ENCODE measurements at places on chromosomes 1 and 21.

DNA sequence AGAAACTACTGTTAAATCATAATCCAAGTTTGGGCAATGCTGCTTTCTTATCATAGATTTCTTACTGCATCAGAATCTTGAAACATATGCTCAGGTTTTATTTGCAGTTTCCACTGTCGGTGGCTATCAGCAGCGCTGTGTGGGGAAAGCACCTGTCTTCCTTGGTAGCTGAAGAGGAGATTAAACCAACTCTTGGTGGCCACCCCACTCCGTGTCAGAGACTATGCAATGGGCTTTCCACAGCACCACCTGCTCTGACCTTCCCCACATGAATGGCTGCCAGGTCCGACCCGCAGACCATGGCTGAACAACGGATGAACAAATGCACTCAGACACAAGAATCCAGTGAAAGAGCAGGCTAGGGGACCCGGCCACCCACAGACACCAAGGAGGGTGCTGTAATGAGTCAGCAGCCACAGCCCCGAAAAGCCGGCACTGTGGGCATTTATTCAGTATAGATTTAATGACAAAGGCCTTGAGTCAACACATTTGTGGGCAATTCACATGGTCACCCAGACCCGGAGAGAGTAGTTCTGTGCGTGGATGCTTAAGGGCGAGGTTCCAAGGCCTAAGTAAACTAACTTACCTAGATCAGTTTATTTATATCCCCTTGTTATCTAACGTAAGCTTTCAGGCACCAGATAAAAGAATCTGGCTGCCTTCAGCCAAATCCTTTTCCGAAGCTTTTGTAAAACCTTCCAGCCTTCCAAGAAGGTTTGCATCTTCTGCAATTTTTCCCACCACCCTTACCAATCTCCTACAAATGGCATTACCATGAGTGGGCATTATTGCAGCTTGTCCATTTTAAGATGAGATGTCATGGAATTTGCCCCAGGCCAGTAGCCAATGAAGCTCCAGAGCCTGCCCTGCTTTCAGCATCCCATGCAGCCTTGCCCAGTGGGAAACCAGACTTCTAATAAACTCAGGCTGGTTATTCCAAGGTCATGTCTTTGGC, 82.7 kb downstream of the HLCS start:
- no peak for DNase-seq

DNA sequence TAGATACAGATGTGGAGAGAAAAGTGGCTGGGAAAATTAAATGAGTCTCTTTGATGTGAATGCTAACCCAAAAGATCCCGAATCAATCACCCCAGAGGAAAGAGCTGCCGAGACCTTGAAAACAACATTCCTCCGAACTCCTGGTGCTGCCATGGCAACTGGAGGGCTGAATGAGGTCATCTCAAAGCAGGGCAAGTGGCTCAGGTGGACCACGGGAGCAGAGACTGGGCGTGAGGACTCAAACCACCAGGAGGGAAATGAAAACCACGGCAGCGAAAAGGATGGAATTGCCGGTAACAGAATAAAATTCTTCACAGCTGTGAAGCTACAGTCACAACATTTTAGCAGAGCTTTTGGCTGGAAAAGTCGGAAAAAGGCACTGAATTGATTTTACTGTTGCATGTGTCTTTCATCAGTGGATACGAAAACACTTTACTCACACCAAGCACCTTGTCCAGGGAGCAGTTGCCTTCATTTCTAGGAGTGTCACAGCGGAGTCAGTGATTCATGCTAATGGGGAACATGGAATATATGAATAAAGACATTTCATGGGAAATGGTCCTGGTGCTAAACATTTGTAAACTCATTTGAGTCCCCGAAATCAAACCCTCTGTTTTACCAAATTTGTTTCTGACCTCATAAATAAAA, 23.2 kb upstream of the BECN2 start:
- no peak for DNase-seq

DNA sequence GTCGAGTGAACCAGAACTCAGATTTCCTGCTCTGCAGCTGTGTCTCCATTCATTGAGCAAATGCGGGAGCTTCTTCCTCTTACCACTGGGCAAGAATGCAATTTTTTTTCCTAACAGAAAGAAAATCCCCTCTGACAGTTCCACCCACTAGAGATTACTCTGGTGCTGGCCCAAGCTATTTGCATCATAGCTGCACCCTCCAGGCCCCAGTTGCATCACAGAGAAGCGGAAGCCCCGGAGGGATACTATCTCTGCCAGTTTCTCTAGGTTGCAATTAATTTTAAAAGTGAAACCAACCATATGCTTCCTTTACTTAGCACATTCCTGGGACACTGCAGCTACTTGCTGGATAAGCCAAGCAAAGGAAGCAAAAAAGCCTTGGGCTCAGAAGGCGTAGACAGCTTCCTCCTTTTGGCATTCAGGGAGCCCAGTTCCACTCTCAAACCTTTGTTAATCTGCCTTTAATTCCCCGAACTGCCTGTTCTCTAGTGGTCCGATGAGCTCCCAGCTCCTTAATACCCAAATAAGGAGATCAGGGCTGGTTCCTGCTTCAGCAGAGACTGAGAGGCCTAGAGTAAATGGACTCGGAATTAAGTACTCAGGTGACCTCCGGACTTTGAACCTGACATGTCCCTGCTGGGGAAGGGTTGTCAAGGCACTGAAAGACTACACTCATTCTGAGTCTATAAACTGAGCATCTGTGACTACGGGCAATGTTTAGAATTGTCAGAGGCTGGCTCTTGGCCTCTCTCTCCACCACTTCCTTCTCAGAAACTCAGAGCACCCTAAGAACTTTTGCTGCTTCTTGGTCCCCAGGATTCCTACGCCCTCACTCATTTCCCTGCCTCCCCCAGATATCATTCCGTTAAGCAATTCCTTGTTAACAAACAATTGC, 72.5 kb upstream of the TNFSF18 start:
- no peak for DNase-seq

GRCh38 chr1:95145493-95145892, 28.3 kb downstream of the TLCD4 start:
- DNase-seq, result no peak

DNA sequence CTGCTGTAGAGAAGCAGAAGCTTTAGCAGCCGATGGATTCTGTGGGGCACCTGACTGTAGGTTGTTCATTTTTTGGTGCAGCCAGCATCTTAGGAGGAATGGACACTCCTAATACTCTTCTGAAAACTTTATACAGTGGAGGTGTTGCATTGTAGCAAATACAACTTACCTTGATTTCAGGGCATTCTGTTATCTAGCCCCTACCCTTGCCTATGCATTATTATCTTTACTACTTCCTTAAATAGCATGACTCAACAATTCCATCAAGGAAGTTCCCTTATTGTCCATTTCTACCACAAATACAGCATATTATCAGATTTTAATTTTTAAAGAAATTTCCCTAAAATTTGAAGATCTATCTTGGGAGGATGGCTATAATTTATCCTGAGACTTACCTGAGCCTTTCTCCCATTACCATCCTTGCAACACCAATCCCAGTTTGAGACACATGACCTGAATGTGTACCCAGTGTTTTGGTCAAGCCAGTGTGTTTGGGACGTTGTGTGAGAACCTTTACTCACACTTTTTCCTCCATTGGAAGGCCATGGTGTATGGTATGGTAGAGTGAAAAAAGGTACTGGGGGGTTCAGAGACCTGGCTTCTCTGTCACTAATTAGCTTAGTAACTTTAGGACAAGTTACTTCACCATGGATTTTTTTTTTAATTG, 9.2 kb downstream of the POU2F1 start:
- DNase-seq, result no peak

- DNase-seq, result no peak
Observed at GRCh38 chr1:156432669-156433018, 63.6 kb downstream of the RHBG start.

GRCh38 chr1:107439567-107439966, 298.7 kb downstream of the NTNG1 start:
- peak; percentile 6 for DNase-seq

DNA sequence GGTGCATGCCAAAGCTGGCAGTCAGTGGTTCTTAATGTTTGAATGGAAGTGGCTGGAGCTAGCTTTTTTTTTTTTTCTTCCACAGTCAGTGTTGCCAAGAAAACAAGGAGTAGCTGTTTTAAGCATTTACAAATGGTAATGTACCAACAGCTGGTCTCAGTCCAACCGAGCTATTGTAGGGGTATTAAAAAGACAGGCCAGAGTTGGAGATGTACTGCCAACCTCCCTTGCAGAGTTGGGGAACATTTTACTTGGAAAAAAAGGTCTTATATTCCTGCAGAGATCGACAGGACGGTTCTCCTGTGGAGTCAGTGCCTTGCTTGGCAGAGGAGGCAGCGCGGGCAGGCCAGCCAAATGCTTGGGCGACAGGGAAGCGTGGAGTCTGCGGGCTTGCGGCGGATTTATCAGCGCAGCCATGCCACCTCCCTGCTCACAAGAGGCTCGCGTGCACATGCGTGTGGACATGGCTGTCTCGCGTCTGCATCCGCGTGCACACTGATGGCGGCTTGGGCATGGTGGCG, 338.1 kb downstream of the RPS6KC1 start:
- no peak for DNase-seq

- DNase-seq, result no peak
Observed at GRCh38 chr1:100250264-100250663, 630 bp upstream of the DBT start.

DNA sequence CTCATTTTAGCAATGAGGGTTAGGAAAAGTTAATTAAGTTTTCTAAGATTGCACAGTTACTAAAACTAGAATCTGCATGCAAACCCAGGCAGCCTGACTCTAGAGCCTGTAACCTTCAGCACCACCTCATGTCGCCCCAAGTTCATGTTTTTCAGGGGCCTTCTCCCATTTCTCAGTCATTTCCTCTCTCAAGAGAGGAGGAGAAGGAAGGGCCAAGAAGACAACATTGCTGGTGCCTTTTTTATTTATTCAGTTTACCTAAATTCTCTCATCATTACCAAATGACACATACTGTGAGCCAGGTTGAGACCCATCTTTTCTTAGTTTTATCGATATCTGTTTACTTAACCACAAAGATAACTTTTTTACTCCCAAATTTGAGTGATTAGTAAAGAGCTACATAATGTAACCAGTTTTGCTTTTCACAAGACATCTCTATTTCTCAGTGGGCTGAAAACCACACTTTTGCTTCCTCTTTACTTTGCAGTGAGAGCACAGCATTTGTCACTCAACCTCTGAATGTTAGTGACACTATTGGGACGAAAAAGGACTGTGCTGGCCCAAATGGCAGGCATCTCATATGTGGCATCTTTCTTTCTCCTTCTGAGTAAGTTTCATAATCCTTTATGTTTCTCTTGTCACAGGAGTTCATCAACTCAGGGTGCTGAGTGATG, at the start of gene CD101:
TSS of gene CD101 (plus strand) at position 507 of the 674 bp plus-strand sequence. CDS start at position 565, 58 bp downstream.
- DNase-seq, result no peak

DNA sequence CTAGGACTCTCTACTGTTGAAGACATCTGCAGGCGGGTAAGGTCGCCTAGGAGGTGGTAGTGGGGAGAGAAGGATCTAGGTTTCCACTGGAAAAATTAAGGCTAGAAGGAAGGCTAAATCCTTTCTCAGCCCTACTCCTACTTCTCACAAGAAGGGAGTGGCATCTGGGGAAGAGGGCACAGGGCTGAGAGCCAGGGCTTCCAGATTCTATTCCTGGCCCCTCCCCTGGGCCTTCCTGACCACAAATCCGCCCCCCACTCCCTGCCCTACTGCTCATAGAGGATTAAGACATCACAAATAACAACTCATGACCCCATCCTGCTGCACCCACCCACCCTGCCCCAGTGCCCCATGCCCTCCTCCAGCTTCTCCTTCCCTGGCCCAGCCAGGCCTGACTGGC, 2.5 kb downstream of the PHLDA3 start:
- no peak for DNase-seq

- no peak for DNase-seq
Observed at GRCh38 chr1:213623064-213623581, 364.6 kb upstream of the PROX1 start.

GRCh38 chr1:223180731-223181321, 37.8 kb upstream of the TLR5 start:
- no peak for DNase-seq

DNA sequence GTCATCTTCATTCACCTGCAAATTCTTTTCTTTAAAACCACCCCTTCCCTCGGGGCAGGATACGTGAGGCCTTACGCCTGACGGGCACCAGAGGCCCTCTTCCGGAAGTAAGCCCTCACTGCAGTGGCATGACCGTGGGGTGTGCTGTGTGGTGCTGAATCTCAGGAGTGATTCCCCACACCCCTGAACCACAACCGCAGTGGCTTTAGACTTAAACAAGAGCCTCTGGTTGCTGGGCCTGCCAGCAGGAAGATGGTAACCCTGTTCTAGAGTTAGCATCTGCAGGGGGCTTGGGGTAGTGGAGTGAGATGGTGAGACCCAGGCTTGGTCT, 12.1 kb downstream of the BSND start:
- DNase-seq, result no peak

DNA sequence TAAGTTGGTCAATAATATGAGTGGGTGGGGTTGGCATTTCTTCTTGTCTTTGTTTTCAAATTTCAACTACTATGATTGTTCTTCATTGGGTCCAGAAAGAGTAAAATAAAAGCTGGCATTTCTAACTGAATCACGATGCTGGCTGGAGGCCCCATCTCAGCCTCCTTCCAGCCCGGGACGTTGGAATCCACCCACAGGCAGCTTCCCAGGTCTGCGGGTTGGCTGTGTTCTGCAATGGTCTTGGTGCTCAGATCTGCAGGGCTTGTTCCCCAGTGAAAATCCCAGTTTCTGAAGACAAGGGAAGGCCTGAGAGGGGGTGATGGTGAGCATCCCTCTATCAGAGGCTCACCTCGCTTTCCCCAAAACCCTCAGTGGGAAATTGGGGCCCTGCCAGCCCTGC, 54.7 kb upstream of the ARHGEF16 start:
- no peak for DNase-seq

DNA sequence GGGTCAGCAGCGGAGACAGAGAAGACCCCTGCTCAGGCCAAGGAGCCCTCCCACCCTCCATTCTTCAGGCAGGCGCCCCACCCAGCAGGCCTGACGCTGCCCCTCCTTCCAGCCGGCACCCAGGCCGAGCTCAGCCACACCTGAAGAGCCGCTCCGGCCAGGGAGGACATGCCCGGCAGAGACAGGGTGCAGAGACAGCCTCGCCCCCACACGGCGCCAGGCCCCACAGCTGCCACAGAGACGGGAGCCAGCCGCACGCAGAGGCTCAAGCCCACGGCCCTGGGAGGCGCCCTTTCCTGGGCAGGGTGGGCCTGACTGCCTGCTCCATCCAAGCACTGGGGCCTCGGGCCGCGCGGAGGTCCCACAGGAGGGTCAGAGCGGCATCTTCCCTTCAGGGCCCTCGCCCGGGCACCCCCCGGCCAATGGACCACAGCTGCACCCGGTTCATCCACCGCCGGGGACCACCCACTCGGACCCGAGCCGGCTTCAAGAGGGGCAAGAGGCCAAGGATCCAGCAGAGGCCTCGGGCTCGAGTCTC, 5.2 kb downstream of the TTLL10 start:
- DNase-seq, result no peak

GRCh38 chr1:2984399-2985061, 36.7 kb upstream of the ACTRT2 start:
- DNase-seq, result no peak

DNA sequence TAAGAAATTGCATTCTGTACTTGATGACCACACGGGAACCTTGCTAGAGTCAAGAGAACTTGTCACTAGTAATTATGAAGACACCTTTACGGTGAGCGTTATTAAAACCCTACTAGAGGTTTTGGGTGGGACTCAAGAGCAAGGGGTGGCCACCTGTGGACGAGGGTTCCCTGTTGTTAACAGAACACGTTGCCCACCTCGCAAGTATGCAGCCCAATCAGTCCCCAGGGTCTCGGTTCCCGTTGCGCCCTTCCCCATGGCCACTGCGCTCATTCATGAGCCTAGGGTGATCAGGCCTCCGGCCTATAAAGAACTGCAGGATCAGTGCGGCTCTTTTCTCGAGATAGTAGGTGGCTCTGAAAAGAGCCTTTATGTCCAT, 30.2 kb upstream of the RNF187 start:
- peak; percentile 39 for DNase-seq

- DNase-seq, result peak; percentile 3
Observed at GRCh38 chr1:71054791-71055190, 7.2 kb upstream of the PTGER3 start.

All from NCI-H1105 treated with DMSO at 0.1 percent for 48 hours (cell line).